ENCODE measurements at places on chromosomes 7 and 10. TPM values are rescaled to one million over a fixed set of nuclear protein-coding genes. Genes with fewer than 3 reads are reported as not detected.

The OR2F2 gene
- not detected for total RNA-seq

The ABI1 gene
- 68.2 TPM for total RNA-seq

The GHRHR gene
- not detected for total RNA-seq

The REEP3 gene
- 13.4 TPM for total RNA-seq

The LIPK gene
- total RNA-seq: not detected

The C10orf62 gene
- total RNA-seq: not detected

The HOXA9 gene
- 0.44 TPM for total RNA-seq

The ITGB8 gene
- 0.70 TPM for total RNA-seq

The MALRD1 gene
- not detected for total RNA-seq

The CTBP2 gene
- 102 TPM for total RNA-seq

The RGS10 gene
- 54.5 TPM for total RNA-seq

The NUDT1 gene
- total RNA-seq: 88.3 TPM

The EPHB6 gene
- total RNA-seq: 0.81 TPM

The GOLGA7B gene
- 4.9 TPM for total RNA-seq

The PROSER2 gene
- total RNA-seq: 34.3 TPM

The SLC16A12 gene
- total RNA-seq: not detected

The DMBT1 gene
- total RNA-seq: not detected

The HOXA10 gene
- total RNA-seq: 8.6 TPM

The MKRN1 gene
- total RNA-seq: 55.3 TPM

The EVX1 gene
- total RNA-seq: not detected

The FGF8 gene
- 0.08 TPM for total RNA-seq

The PDLIM1 gene
- 156 TPM for total RNA-seq
